ENCODE measurements at places on chromosomes 4 and X. TPM values are rescaled to one million over a fixed set of nuclear protein-coding genes. Genes with fewer than 3 reads are reported as not detected.

DNA sequence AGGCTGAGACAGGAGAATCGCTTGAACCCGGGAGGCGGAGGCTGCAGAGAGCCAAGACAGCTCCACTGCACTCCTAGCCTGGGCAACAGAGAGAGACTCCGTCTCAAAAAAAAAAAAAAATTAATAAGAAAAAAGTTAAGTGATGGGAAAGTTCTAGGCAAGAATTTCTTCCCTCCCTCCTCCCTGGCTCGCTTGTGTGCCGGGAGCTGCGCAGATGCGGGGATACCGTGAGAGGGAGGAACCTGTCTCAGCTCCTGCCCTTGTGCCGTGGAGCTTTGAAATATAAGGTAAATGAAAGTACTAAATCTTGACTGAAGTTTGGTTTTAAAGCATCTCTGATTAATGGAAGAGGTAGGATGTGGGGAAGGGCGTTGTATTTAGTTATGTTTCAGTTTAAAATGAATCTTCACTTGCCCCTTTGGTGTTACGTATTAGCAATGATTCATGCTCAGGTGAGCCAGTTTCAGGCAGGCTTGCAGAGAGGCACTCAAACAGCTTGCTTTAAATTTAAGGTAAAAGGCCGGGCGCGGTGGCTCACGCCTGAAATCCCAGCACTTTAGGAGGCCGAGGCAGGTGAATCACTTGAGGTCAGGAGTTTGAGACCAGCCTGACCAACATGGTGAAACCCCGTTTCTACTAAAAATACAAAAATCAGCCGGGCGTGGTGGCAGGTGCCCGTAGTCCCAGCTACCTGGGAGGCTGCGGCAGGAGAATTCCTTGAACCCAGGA is 1.4 kb upstream of the UFSP2 start:
- no peak for DNase-seq

- no peak for DNase-seq
These were observed 171.6 kb downstream of the PCDH10 start for GRCh38 chr4:133320576-133321170.

The F11 gene
- total RNA-seq: 94.5 TPM

- no peak for DNase-seq
These were observed 219.4 kb downstream of the NKX6-1 start for GRCh38 chr4:84279678-84280077.

The VCX3A gene
- total RNA-seq: not detected

The MTTP gene
- 113 TPM for total RNA-seq

- DNase-seq: no peak
These were observed 60.0 kb upstream of the LNX1 start for GRCh38 chr4:53651156-53651735.

The CLDN34 gene
- total RNA-seq: not detected

DNA sequence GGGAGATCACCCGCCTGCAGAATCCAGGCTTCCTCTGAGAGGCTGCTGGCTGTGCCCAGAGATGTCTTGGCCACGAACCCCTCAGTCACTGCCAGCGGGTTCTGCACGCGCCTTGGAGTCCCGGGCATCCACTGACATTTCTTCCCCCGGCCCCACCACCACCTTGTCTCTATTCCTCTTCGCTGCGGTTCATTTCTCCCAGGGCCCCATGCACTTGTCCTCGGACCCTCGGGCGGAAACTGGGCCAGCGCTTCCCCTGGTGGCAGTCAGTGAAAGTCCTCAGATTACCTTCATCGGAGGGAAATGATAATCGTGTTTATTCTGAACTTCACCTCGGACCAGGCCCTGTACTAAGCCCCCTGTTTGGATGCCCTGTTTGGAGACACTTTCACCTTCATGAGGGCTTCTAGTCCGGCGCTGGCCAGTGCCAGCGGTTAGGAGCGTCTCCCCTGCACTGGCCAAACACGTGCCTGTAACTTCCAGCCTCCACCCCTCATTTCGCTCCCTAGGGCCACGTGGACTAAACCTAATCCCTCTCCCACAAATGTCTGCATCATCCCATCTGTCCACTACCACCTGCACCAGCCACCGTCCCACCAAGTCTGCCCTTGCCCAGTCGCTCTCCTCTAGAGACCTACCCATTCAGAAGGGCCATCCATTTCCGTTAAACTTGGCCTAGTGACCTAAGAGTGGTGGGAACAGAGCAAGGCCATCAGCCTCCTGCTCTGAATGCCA is 82.0 kb downstream of the DCTD start:
- no peak for DNase-seq

The SUPT20HL2 gene
- not detected for total RNA-seq
